ENCODE measurements at places on chromosomes 4 and X.

DNA sequence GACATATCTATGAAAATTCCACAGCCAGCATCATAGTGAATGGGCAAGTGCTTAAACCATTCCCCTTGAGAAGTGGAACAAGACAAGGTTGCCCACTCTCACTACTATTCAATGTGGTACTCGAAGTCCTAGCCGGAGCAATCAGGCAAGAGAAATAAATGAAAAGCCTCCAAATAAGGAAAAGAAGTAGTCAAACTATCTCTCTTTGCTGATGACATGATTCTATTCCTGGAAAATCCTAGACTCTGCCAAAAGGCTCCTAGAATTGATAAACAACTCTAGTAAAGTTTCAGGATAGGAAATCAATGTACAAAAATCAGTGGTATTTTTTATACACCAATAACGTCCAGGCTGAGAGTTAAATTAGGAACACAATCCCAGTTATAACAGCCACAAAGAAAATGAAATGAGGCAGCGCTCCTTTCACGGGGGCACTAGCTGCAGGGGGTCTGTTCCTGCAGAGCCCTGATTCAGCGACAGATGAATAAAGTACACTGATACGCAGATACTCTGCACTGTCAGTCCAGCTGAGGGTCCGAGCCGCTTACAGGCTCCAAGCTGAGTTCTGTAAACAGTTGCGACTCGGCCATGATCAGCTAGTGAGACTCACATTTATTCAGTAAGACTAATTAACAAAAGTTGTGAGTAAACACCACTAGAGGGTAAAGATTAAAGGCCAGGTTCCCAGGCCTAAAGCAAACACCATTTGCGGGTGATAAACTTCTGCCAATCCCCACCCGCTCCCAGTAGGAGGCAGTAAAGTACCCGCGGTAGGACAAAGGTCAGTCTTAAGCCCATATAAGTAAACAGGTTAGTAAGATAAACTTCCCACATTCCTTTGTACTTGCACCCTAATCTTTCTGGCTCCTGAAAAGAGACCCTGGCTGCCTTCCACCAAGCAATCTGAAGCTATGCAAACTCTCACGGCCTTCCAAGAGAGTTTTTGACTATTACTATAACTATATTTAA, 290.6 kb upstream of the GRID2 start:
- no peak for DNase-seq

- DNase-seq = no peak
Measured at GRCh38 chr4:128840711-128841318, 31.3 kb downstream of the JADE1 start.

DNA sequence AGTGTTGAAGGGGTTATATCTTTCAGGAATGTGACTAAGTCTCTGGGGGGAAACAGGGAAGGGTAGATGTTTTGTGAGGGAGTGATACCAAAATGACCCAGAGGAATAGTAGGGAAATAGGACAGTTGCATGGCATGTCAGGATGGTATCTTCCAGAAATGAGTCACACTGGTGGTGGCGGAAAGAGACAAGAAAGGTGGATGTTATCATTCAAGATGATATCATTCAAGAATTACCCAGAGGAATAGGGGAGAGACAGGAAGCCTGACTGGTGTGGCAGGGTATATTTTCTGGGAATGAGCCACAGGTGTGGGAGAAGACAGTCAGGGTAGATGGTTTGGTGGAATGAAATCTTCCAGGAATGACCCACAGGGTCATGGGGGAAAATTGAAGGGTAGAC, 61.1 kb downstream of the MAOA start:
- no peak for DNase-seq

DNA sequence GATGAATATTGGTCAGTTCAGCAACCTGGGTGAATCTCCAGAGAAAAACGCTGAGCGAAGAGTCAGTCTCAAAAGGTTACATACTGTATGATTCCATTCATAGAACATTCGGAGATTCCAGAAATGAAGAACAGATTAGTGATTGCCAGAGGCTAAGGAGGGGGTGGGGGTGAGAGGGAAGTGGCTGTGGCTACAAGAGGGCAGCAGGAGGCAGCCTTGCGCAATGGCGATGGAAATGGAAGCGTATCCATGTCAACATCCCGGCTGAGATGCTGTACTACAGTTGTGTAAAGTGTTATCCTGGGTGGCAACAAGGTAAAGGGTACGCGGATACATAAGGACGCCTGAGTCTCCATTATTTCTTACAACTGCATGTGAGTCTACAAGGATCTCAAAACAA, 18.0 kb downstream of the LYAR start:
- no peak for DNase-seq

DNA sequence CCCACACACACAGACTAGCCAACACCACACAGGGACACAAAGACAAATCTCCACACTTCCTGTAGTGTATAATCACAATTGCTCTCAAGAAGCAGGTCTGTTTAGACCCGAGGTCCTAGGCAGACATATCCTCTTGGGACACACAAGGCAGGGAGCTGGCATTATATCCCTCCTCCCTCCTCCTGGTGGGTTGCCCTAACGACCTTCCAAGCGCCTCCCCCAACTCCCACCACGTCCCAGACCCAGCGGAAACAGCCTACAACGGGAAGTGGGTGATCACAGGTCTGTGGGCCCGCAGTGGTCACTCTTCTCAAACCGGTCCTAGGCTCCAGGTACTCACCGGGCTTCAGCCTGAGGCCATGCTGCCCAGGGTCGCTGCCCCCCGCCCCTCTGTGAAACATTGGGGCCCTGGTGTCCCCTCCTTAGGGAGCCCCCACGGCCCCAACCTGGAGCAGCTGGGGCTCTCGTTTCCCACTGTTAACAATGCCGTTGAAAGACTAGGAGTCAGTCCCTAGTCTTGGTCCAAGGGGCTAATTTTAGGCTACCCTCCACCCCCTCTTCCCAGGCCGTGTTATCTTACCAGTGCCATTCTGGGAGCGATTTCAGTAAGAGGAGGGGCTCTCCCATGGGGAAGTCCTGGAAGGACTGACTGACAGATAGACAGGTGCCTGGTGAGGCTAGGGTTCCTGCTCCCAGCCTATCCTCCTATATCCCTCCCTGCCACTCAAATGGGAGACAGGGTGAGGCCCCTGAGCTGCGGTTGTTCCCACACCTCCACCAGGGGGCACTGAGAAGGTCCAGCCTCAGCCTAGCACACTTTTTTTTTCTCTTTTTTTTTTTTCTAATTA, at the start of gene ASB12:
ASB12 (minus strand) TSS at position 485 of the 848 bp plus-strand sequence. CDS start 4,957 bp downstream, outside the sequence.
- DNase-seq = no peak

DNA sequence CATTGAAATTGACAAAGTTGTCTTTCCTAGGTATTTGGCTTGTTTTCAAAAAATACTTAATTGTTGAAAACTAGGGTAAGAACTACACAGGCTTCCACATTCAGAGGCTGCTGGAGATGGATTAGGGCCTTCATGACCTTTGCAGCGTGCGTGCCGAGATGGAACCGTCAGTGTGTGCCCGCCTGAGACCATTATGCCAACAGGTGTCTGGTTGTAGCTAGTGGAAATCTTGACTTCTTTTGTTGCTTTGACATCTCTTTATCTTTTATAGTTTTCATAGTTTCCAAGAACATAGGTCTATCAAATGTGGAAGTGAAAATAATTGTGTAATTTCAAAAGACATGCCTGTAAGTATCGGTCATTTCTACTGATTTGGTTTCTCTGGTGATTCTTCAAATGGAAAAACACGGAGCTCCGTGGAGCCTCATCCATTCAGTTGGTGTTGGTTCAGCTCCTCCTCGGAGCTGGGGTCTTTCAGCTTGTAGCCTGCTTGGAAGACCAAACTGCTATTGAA, 38.9 kb upstream of the CLCN4 start:
- DNase-seq = no peak

GRCh38 chr4:25000639-25001038, 30.1 kb downstream of the LGI2 start:
- DNase-seq = no peak

DNA sequence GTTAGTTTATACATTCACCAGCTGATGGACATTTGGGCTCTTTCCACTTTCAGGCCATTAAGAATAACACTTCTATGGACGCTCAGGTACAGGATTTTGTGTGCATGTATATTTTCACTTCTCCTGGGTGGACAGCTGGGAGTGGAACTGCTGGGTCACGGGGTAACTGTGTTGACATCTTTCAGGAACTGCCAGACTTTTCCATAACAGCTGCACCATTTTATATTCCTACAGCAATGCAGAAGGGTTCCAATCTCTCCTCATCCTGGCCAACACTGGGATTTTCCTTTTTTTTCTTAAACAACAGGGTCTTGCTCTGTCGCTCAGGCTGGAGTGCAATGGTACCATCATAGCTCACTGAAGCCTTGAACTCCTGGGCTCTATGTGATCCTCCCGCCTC, 11.9 kb downstream of the HAUS7 start:
- DNase-seq = no peak

GRCh38 chr4:82799006-82799881, 648 bp upstream of the SCD5 start:
- no peak for DNase-seq

DNA sequence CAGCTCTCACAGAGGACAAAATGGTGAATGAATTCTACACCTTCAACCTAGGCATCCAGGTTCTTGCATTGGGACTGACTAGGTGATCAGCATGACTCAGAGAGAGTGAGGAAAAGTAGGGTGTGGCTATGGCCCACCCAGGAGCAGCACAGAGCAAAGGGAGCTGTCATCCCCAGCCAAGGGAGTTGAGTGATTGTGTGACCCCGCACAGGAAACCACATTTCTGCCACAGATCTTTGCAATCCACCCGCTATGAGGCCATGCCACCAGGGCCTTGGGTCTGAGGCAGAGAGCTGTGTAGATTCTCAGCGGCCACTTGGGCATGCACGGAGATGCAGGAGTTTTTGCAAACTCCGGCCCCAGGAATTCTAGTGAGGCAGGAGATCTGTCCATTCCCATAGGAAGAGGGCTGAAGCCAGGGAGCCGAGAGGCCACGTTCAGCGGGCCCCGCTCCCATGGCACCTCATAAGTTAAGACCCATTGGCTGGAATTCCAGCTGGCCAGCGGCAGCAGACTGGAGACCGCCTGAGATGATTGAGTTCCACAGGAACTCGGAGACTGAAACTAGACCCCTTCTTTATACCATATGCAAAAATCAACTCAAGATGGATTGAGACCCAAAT, 75.9 kb downstream of the NAA11 start:
- DNase-seq = no peak

DNA sequence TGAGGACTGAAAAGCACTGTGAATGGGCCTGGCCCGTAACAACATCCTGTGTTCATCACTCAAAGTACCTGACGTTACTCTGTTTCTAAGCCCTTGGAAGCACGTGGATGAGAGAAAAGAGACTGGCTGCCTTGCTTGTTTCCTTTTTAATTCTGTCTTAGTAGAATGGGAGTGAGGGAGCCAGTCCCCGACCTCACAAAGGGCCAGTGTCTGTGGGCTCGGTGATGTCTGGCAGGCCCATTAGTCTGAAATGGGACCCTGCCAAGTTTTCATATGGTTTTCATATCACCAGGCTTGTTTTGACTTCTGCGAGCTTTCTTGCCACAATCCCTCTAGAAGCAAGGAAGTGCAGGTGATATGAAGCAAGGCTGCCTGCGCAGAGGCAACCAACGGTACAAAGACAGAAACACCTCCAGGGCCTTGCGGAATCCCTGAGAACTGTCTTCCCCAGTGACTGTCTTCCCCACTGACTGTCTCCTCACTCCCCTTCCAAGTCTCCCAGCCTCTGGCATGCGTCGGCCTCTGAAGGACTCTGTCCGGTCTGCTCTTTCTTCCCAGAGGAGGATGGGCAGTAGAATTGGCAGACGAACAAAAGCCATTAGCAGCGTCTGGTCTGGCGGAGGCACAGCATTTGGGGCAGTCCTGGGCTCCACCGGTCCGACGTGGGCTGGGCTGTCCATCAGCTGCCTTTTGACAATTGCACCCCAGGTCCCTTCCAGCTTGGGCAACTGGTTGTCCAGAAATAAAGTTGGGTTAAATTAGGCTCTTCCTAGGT, 20.2 kb upstream of the RASL11B start:
- DNase-seq = no peak

DNA sequence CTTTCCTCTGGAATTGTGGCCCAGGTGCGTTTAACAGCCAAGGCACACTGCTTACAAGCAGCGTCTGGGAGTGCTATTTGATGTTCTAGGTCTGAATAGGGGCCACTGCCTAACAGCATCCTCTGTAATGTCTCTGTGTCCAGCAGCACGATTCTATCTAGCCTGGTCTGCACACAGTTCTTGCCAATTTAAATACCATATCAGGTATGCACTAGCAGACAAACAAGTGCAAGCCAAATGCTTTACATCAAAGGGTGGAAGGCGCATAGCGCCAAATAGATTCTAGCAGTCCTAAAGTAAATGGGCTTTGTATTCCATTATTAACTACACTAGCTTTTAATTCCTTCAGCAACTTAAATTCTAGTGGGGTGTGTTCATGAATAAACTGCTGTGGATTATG, 15.8 kb upstream of the UGDH start:
- DNase-seq = no peak

- peak; percentile 17 for DNase-seq
Measured at GRCh38 chr4:125091-125771, 930 bp downstream of the ZNF718 start.

GRCh38 chr4:81505004-81505598, 33.4 kb upstream of the RASGEF1B start:
- DNase-seq = no peak

- DNase-seq = no peak
Measured at GRCh38 chr4:30001628-30002027, 718.5 kb upstream of the PCDH7 start.

DNA sequence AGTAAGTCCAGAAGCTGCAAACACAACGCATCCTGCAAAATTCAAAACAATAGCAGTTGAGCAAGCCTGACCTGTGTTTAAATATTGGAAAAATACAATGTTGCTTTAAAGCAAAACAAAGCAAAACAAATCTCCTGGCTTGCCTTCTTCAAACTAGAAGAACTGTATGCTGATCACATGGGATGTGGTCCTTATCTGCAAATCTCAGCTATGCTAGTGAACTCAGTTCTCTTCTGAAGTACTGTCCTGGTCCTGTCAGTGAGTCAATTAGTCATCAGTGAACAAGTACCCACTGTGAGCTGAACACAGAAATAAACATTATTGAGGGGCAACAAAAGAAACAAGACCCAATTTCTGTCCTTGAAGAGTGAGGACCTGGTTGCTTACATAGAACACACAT, 522.5 kb downstream of the SMARCA1 start:
- no peak for DNase-seq

DNA sequence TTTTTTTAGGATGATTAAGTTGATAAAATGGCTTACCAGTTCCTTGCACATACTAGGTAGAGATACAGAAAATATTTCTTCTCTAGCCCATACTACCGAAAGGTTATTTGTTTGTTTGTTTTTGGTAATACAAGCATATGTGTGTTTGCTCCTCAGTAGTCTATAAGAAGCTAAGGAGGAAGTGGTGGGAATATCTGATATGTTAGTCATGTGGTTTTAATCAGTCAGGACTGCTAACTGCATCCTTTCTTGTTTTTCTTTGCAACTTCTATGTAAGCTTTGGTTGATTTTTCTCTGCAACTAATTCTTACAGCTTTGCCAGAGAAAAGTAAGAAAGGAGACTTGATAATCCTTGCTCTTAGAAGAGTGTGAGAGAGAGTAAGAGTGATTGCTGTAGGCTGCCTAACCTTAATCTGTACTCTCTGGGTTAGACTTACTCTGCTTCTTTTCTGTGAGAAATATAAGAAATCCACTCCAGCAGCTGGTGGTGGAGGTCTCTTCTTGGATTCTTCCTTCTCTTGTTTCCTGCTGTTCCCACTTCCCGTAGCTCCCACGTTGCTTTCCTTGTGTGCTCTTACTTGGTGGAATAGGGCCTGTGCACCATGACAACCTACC, 28.3 kb downstream of the SEPTIN11 start:
- DNase-seq = no peak

- DNase-seq = no peak
Measured at GRCh38 chr4:2792396-2792710, 532 bp upstream of the SH3BP2 start.

Measured in neuronal stem cell (in vitro differentiated cells).